NCI-H69 (cell line): ENCODE measurements at places on chromosomes 12 and 14.

DNA sequence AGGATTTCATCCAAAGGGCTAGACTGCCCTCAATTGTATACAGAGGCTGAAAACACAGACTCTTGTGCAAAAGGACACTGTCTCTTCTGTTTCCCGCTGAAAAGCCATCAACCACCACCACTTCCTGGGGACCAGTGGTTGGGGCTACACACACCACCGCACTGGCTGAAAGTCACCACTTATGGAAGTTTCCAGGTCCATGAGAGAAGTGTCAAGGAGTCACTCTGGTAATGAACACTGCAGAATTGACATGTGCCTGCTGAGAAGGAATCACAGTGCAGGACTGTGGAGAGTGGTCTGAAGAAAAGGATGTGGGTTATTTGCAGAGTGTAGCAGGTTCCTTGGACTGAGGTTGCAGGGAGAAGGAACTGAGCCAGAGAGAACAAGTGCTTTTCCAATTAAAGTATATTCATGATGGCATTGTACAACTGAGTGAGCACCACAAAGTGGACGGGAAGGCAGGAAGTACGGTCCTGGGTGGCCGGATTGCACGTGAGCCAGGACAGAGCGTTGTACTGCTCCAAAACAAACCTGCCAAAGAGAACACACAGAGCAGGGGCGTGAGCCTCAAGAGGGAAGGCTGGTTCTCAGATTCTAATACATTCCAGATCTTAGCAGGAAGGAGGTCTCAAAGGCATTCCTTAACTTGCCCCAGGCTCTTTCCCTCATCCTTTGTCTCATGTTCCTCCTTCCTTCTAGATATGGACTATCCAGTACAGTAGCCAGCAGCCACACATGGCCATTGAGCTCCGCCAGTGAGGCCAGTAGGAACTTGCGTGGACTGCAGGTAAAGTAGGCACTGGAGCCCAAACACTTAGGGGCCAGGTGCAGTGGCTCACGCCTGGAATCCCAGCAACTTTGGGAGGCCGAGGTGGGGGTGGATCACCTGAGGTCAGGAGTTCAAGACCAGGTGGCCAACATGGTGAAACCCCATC, 316.4 kb downstream of the MED13L start:
- no peak for DNase-seq

DNA sequence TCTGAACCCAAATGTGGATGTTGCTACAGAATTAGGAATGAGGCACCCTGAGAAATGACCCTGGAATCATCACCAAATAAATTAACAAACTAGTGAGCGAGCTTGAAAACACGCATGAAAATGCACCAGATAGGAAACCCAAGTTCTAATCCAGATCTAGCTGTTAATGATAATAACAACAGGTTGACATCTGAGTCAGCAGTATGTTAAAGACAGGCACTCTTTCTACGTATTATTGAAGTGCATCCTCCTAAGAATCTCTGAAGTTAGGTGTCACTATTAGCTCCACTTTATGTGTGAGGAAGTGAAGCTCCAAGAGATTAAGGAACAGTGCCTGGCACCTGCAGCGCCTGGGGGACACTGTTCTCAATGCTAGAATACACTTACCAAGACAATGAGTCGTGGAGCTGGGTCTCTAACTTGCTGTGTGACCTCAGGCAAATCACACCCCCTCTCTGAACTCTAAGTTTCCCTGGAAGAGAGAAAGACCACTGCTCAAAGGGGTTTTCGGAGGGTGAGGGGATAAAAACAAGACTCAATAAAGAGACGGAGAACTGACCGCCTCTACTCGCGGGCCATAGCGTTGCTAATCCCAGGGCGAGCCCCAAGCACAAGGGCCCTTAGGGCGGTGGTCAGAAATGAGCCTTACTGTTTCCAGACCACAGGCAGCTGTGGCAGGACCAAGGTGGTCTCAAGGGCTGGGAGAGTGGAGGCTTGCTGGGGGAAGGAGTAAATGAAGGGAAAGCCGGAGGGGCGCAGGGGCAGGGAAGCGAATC, 2.1 kb downstream of the SLC6A12 start:
- DNase-seq: no peak

DNA sequence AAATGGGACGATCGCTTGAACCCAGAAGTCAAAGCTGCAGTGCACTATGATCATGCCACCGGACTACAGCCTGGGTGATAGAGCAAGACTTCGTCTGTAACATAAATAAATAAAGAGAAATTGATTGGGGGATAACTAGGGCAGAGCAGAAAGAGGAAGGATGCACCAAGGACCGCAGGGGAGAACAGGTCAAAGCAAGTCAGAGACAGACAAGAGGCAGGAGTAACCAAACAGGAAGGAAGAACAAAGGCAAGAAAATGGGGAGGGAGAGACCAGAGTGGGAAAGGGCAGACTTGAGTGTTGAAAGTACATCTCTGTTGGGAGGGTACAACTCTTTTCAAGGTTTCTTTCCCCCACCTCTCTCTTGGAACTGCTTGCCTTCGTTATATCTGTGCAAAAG, 50.8 kb upstream of the ELK3 start:
- DNase-seq: peak; percentile 20

- DNase-seq: peak; percentile 17
These were observed 239.0 kb downstream of the SLC16A7 start for GRCh38 chr12:59834659-59835474.

DNA sequence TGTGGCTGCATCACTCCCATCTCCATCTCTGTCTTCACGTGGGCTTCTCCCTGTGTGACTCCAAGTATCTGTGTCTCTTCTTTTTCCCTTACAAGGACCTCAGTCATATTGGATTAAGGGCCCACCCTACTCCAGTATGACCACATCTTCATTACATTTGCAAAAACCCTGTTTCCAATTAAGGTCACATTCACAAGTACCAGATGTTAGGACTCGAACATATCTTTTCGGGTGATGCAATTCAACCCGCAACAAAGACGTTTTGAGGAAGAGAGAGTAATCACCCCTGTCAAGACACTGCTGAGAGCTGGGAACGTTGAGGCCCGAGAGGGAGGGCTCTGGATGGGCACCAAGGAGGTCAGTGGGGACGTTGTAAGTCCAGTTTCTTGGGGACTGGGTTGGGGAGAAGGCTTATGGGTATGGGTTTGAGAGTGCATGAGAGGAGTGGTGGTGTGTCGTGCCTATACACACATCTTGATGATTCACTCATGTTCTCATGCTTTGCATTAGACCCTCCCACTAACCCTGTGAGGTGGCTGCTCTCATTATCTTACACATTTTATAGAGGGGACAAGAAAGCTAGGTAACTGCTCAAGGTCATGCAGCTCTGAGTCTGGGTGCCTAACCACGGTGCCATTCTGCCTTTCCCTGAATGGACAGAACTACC, 12.1 kb upstream of the IFI27 start:
- DNase-seq: no peak
